ENCODE measurements at places on chromosomes 2 and 18.

GRCh38 chr2:172639823-172640222 is 83.9 kb downstream of the PDK1 start:
- DNase-seq, result peak; percentile 6

- no peak for DNase-seq
Observed at GRCh38 chr2:109736177-109736827, 57.8 kb upstream of the RGPD5 start.

DNA sequence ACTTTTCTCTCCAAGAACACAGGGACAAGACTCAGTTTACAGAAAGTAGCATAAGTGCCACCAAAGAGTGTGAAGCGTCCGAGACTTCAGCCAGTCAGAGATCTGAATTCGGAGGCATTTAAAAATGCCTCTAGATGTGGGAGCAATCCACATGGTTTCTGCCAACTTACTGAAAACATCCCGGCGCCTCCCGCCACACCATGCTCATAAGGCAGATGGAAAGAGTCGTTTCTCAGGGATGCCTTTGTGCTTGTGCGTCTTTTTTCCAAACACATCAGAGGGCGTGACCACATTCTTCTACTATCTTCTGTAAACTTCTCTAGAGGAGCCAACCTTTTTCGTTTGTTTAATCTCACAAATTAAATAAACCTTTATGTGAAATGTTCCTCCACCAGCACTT is 88.7 kb downstream of the NRP2 start:
- DNase-seq, result no peak

- DNase-seq, result no peak
Observed at GRCh38 chr2:178263159-178263860, 69.0 kb downstream of the OSBPL6 start.

DNA sequence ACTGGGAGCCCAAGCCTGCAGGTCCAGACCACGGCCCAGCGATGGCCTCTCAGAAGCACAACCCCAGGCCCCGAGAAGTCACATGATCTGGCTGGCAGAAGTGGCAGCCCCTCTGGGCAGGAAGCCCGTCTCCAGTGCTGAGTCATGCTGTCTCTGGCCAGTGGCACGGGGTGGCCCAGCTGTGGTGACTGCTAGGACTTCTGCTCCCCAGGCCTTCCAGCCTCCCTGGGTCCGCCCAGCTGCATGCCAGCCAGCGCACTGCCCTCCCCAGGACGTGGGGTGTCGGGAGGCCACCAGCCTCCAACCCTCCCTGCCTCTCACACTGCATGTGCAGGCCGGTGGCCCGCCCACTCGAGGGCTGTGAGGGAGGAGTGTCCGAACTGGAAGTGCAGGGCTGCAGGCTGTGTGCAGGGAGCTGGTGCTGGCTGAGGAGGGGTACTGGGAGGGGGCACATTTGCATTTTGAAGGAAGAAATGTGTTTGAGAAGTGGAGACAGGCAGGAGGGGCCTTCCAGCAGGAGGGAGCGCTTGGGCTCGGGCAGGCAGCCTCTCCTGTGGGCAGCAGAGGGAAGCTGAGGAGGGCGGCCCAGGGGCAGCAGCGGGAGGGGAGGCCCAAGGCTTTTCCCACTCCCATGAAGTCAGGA is 17.0 kb upstream of the HPCAL1 start:
- peak; percentile 58 for DNase-seq

- DNase-seq, result no peak
Observed at GRCh38 chr2:226902041-226902966, 66.5 kb downstream of the RHBDD1 start.

DNA sequence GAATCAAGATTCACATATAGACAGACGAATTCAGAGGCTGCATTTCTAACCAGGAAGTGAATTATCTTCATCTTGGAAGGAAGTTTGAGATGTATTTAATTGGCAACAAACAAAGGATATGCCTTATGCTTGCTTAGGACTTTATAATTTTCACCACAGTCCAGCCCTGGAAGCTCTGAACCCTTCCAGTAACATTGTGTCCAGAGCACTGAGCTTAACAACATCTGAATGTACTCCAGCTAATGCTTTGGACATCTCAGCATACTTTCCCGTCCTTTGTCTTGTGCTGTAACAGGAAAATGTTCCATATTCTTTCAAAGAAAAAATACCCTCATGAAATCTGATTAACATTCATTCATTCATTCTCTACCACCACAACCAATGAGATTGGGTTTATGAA is 136.3 kb upstream of the SPATS2L start:
- DNase-seq, result no peak

GRCh38 chr2:227325839-227326195 is 766 bp downstream of the MFF start:
- DNase-seq, result no peak

GRCh38 chr2:134675314-134675713 is 43.5 kb downstream of the TMEM163 start:
- no peak for DNase-seq

DNA sequence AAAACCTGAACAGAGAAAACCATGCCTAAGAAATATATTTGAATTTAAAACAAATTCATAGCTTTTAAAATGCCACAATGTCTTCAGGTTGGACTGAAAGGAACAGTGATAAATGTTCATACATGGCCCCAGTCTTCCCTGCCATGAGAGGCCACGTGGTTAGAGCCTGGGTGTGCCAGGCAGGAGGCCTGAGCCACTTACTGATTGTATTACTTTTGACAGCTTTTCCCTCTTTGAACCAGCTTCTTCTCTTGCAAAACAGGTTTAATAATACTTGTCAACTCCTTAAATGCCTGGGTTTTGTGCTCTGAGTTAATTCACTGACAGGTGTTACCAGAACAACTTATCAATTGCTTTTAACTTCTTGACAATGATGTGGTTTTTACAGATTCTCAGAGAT is 27.0 kb downstream of the RBKS start:
- DNase-seq, result no peak

- DNase-seq, result peak; percentile 3
Observed at GRCh38 chr2:75729861-75730260, 19.1 kb upstream of the GCFC2 start.

GRCh38 chr2:144027593-144027992 is 492.3 kb downstream of the ZEB2 start:
- no peak for DNase-seq

DNA sequence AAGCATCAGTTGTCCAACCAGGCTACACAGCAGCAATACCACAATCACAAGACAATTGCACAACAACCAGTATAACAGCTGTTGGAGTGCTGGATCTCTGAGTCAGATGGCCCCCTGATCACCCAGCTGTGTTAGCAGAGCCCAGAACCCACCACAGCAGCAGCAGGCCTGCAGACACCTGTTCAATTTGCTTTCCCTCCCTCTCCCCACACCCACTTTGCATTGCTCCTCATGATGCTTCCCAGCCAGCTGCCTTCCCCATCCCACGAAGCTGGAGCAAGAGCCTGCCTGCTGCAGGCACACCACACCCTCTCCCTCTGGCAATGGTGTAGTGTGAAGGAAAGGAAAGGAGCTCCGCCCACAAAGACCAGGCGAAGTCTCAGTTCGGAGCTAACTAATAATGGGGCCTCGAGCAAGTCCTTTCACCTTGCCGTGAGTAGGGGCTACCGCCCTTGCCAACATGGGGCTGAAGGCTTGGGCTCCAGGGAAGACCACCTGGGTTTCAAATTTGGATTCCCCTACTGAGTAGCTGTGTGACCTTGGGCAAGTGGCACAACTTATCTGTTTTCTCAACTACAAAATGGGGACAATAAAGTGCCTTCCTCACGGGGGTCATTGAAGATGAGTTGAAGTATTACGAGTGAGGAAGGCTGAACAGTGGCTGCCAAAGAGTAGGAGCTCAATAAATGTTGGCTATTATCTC is 19.4 kb upstream of the ZBTB7C start:
- no peak for DNase-seq

DNA sequence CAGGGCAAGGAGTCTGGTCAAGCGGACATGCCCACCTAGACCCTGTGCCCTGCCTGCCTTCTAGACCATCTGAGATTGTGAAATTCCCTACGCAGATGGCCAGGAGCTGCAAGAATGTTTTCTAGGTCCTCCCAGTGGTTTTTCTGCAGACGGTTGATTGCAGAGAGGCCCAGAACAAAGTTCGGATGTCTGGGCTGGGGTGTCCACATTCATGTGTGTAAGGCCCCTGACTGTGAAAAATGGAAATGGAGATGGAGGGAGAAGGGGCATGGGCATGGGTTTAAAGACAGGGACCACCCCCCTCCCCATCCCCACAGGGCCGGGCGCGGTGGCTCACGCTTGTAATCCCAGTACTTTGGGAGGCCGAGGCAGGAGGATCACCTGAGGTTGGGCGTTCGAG is 11.8 kb downstream of the ARHGAP25 start:
- DNase-seq, result no peak

Measured in erythroblast (primary cell).